ENCODE measurements at places on chromosomes 5 and 9.

DNA sequence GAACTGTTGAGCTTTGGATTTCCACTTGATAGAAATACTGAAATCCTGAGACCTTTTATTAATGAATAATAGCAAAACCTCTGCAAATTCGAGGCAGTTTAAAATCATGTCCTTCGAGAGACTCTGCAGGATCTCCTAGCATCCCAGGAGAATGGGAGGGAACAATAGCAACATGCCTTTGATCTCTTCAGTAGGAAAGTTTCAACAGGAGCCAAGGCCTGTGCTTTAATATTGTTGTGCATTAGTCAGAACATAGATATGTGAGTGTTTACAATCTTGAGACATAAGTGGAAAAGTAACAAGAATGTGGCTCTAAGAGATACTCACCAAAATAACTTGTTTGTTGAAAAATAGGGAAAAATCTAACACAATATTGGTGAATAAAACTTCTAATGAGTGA lies 83.3 kb upstream of the LHFPL2 start:
- no peak for DNase-seq

GRCh38 chr9:6793203-6793602 lies 35.4 kb downstream of the KDM4C start:
- no peak for DNase-seq

- no peak for DNase-seq
These were observed 65.0 kb downstream of the ST8SIA4 start for GRCh38 chr5:100838048-100838473.

- DNase-seq, result no peak
These were observed 550.8 kb downstream of the BNC2 start for GRCh38 chr9:16319646-16320045.

GRCh38 chr5:98206566-98206965 lies 566.9 kb upstream of the RGMB start:
- no peak for DNase-seq

GRCh38 chr5:17157916-17158529 lies 59.4 kb upstream of the BASP1 start:
- peak; percentile 81 for DNase-seq

- no peak for DNase-seq
These were observed 45.6 kb downstream of the APTX start for GRCh38 chr9:32955655-32956478.

DNA sequence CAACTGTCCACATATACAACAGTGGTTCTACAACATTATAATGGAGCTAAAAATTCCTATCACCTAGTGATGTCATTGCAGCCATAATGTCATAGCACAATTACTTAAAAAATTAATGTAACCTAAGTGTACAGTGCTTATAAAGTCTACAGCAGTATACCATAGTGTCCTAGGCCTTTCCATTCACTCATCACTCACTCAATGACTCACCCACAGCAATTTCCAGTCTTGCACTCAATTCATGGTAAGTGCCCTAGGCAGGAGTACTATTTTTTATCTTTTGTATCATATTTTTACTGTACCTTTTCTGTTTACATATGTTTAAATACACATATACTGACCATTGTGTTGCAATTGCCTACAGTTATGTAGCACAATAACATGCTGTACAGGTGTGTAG lies 9.6 kb upstream of the PUM3 start:
- DNase-seq, result no peak

DNA sequence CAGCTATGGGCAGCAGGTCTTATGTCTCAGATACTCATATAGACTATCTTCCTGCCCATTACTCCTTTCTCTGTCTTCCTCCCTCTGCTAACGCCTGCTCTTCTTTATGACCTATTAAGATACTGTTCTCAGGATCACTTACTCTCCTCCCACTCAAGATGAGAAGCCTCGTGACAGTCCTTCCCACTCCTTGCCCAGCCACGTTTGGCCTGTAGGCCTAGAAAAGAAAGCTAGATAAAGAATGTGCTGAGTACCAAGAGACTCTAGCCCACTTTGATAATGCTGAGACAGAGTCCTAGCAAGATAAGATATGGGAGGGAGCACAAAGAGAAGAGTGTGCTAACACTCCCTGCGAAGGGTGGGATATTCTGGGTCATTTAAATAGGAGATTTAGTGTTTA lies 6.8 kb upstream of the DENND4C start:
- DNase-seq, result no peak

DNA sequence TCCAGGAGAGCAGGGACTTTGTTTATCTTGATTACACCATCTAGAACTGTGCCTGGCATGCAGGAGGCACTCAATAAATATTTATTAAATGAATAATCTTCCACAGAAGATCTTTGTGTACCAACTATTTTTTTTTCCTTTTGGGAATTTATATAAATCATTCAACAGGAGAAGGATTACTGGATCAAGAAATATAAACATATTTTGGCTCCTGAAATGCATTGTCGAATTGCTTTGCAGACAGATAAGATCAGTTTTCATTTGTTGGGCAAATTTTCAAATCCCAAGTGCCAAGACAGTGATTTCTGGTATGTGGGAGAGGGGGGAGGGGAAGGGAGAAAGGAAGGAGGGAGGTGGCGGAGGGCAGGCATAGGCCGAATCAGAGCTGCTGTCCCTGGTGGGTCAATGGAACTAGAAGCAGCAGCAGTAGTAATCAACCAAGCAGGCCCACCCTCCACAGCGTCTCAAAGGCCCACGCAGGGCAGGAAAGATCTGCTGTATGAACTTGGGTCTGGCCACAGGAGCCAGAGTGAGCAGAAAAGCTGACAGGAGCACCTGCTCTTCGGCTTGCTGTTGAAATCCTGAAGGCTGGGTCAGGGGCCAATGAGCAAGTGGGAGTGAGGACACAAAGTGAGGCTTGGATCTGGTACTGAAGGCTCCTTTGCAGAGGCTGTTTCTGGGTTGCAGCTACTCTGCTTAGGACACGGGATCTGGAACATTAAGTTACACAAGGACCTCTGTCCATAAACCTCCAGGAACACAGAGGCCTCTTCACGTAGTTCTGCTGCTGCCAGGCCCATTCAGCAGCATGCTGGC lies 15.8 kb upstream of the TRAF1 start:
- DNase-seq, result no peak

DNA sequence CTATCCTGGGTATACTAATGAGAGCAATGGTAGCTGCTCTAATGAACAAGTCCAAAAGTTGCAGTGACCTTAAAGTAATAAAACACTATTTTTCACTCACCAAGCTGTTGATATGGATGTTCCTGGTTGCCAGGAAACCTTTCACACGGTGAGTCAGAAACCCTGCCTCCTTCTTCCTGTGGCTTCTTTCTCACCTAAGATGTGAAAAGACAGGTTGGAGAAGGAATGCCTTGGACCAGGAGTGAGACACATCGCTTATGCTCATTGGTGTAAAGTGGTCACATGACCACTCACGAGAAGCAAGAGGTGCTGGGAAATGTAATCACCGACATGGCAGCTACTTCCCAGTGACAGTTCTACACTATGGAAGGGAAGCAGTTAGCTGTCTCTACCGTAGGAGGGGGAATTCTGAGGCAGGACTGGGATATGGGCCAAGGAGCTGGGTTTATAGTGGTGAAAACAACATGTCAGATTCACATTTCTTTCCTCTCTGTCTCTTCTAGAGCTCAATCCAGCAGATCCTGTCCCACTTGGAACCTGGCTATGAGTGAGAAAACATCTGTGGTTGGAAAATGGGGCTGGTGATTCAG lies 320.4 kb upstream of the KLF4 start:
- no peak for DNase-seq

GRCh38 chr9:128593039-128593438 lies 40.7 kb downstream of the SPTAN1 start:
- no peak for DNase-seq

DNA sequence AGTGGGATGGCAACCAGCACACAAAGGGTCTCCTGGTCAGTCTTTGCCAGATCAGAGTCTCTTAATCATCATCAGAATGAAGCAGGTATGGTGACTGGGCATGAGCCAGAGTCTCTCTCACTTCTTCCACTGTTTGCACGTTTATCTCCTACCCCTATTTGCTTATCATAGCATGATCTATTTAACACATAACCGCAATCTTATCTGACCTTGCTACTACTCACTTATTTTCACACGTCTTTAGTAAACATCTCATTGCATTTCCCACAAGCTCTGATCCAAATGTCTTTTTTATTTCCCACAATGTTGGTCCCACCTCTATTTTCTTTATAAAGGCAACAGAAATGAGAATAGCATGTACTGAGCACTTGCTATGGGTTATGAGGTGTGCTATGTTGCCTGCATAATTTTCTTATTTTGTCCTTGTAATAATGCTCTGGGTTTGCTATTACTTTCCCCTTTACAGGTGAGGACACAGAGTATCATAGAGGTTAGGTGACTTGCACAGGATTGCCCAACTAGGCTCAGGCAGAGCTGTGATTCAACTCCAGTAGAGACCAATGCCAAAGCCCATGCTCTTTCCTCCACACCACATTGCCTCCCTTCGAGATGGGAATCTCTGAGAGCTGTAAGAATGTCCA lies 39.7 kb upstream of the IL7R start:
- no peak for DNase-seq

DNA sequence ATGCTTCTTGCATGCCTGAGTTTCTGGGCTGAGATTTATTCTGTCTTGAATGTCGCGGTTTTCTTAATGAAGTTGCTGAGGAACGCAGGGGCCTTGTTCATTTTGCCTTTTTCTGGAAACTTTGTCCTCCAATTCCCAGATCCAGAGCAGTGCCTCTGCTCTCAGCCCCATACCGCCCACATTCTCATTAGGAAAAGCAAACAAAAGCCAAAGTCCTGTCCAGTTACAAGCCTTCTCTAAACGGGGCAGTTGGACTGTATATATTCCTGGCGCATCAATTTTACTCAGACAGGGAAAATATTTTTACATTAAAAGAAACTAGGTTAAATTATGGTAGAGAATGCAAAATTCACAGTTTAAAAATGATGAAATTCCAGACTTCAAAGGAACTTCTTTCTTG lies 1.2 kb upstream of the PSAT1 start:
- DNase-seq, result no peak

DNA sequence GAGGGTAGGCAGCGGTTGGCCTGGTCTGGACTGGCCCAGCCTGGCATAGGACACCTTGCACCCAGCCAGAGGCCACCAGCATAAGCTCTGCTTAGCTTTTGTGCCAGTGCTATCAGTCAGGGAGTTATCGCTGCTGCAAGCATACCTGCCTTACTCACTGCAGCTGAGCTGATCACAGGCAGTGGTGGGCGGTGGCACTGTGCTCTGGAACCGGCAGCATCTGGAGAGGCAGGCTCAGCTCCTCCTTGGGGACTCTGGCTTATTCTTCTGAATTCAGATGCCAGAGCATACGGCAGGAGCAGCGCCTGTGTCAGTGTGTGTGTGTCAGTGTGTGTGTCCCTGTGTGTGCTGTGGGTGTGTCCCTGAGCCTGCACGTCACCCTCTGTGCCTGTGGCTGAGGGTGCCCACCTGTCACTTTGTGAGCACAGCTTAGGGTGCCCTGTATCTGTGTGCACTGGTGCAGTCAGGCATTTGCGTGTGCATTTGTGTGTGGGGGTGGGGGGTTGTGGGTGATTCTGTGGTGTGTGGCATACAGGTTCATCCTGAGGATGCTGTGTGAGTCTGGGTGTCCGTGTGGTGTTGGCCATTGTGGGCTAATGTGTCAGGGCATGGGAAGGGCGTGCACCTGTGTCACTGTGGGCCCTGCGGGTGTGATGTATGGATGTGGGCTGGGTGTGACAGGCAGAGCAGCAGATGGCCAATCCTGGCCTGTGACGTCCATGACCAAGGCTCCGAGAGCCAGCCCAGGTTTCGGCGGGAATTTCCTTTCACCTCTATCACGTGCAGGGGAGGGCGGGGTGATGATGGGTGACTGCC lies 23.5 kb downstream of the LMX1B start:
- DNase-seq, result no peak

GRCh38 chr5:170151097-170151831 lies 45.6 kb downstream of the FOXI1 start:
- DNase-seq, result peak; percentile 90

- no peak for DNase-seq
These were observed 18.9 kb downstream of the MUSK start for GRCh38 chr9:110687497-110687896.

- no peak for DNase-seq
These were observed 79.9 kb downstream of the ISOC1 start for GRCh38 chr5:129174480-129174879.

- no peak for DNase-seq
These were observed 278.7 kb downstream of the HCN1 start for GRCh38 chr5:45417285-45417998.

DNA sequence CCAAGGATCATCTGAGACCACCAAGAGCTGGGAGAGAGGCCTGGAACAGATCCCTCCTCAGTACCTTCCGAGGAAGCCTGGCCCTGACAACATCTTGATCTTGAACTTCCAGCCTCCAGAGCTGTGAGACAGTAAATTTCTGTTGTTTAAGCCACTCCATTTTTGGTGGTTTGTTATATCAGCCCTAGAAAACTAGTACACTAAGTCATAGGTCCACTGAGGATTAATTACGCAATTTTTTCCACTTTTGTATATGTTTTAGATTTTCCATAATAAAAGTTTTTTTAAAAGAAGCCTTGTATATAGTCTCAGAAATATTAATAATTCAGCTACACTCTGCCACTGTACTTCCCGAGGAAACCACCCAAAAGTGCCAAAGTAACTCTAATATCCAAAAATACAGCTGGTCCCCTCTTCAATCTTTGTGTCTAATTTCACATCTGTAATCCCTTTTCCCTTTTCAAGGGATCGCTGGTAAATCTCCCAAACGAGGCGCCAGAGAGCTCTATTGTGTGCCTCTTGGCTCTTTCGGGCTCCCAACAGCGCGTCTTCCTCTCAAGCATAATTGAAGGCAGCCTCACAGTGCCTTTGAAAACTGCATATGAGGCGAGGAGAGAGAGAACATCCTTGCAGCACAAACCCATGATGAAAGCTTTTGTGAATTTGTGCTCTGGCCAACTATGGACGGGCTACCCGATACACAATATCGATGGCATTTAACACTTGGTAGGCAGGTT lies 32.7 kb downstream of the PRUNE2 start:
- DNase-seq, result no peak

DNA sequence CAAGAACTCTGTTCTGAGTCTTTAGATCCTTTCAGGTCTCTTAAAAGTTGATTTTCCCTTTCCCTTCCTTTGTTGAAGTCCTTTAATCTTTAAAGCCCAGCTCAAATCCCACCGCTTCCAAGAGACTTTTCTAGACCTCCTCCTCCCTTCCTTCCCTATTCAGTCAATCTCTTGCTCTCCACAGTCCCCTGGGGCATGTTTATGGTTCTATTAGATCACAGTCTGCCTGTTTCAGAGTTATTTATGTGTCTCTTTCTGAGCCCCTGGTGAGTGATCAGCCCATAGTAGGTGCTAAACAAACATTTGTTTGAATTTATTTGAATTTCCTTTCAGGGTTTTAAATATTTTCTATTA lies 7.2 kb upstream of the ARSI start:
- no peak for DNase-seq

DNA sequence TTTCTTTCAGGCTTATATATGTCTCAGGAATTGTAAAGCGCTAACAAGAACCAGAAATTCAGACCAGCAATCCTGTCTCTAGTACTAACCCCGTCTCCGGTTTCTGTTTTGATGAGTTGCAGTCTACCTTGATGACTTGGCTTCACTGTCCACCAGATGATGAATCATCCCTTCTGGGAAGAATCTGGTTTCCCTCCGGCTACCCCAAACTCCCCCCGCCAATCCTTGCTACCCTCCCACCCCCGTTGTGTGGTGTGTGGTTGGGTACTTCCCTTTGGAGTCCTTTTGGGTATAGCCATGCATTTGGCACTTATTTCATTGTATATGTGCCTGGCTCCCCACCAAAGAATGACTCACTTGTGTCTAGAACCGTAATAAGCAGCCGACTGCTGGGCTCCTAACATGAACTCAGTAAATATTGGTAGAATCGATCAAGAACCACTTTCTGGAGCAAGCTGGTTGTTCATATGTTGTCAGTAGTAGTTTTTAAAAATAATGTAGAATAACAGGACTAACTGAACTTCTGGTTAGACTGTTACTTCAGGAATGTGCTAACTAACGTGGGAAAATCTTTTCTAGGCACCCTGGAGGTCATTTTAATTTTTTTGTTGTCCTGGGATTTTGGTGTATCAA lies 8.3 kb upstream of the TGFBI start:
- DNase-seq, result peak; percentile 99
